ENCODE measurements at places on chromosomes 16 and 17.

GRCh38 chr17:65071861-65072260 is 15.3 kb upstream of the GNA13 start:
- no peak for DNase-seq

DNA sequence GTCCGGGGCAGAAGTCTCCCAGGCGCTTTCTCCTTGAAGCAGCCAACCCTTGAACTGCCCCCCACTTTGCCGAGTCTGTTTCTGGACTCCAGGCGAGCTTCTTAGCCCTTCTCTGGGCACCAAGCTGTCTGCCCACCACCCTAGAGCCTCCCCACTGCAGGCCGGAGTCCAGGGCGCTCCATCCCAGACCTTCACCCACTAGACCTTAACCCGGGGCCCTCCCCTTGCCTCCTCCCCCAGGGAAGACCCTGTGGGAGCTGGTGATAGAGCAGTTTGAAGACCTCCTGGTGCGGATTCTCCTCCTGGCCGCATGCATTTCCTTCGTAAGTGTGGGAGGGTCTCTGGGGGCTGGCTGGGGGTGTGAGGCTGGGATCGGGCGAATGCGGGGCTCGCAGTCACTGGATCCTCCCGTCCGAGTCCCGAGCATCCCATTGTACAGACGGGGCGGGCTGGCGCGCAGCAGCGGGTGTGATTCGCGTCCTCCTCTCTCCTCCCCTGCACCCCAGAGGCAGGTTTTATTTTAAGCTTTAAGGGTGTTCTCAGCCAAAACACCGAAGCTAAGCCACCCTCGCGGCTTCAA is 1.1 kb downstream of the ATP2A1 start:
- no peak for DNase-seq

DNA sequence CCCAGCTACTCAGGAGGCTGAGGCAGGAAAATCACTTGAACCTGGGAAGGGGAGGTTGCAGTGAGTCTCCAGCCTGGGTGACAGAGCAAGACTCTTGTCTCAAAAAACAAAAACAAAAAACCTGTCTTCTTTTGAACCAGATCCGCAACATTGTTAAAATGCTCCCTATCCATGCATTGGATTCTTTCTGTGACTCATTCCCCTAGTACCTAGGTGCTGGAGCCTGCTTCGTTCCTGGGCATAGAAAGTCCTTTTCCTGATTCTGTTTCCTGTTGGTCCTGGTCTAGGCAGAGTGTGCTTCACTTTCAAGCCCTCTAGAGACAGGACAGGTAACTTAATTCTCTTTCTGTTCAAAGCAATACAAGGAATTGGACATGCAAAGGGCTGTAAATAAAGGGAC is 5.2 kb downstream of the EPN2 start:
- DNase-seq: no peak

GRCh38 chr16:3045758-3046640 is at the start of gene MMP25:
Gene MMP25 (plus strand): TSS chr16:3046561. CDS start chr16:3046918, 357 bp downstream.
- DNase-seq: no peak

DNA sequence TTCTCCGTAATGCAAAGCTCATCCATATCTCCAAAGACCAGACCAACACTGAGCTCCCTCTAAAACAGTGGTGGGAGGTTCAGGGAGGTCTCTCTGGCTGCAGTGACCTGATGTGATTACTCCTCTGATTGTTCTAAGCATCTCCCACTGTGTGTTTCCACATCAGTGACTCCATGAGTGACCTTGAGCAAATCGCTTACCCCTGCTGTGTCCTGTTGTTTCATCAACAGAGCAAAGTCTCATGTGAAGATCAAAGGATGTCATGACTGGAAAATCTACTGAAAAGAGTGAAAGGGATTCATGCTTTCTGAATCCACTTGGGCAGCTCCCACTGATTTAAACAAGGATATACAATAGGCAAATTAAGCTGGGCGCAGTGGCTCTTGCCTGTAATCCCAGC is 352.9 kb downstream of the TMEM114 start:
- no peak for DNase-seq

GRCh38 chr17:61203671-61204131 is 195.9 kb upstream of the TBX2 start:
- DNase-seq: no peak

GRCh38 chr16:11546608-11547061 is 40.1 kb downstream of the LITAF start:
- peak; percentile 48 for DNase-seq

DNA sequence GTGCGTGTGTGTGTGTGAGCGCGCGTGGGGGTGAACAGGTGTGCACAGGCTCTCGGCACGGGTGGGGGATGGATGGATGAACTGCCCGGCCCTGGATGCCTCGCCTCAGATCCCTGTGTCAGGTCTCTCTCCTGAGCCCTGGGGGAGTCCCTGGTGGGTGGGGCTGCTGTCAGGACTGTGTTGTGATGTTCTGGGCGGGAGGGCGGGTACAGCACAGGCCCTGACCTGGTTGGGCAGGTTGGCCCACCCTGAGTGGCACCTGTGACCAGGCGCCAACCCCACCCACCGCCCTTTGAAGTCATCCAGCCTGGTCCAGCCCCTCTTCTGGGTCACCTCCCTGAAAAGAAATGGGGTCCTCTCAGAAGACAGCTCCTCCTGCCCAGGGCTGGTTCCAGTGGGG is 41.6 kb upstream of the TAC4 start:
- no peak for DNase-seq

- no peak for DNase-seq
Measured at GRCh38 chr16:17591655-17592405, 121.1 kb upstream of the XYLT1 start.

DNA sequence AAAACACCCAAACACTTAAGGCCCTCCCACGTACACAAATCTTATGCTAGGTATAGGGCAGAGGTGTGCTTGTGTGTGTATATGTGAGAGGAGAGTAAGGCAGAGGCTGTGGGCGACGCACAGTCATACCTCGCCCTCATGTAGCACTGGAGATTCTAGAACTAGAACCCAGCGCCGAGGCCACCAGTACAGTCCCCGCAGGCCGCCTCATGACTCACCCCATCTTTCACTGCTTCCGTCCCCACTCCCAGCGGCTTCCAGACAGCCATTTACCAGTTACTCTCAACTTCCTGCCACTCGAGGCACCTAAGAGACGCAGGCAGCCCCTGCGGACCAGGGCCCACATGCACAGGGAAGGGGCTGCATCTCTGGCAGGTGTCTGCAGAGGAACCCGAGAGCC is 23.2 kb upstream of the CYTH1 start:
- no peak for DNase-seq

DNA sequence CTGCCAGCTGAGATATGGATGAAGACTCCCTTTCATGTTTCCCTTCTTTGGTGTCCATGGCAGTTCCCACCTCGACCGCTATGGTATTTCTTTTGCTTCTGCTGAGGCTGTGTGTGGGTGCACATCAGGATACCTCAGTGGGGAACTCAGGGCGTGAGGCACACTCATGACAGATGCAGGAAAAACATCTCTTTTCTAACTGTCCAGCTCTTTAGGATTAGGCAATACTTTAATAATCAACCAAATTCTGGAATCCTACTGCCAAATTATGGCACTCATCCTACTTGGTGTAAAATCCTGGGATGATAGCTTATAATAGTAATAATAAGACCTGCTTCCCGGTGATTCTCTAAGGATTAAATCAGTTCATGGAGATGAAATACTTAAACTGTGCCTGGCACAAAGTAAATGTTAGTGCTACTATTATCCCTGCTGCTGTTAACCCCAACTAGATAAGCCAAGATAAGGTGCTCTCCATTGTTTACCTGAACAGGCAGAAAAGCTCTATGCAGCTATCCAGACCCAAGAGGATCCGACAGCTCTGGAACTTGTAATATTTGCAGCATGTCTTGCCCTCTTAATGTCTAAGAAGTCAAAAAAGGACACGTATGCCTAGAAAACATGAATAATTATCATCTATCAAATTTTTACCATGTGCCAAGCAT is 543.3 kb downstream of the WWOX start:
- no peak for DNase-seq

GRCh38 chr17:11885051-11885450 is 112.2 kb downstream of the ZNF18 start:
- no peak for DNase-seq

DNA sequence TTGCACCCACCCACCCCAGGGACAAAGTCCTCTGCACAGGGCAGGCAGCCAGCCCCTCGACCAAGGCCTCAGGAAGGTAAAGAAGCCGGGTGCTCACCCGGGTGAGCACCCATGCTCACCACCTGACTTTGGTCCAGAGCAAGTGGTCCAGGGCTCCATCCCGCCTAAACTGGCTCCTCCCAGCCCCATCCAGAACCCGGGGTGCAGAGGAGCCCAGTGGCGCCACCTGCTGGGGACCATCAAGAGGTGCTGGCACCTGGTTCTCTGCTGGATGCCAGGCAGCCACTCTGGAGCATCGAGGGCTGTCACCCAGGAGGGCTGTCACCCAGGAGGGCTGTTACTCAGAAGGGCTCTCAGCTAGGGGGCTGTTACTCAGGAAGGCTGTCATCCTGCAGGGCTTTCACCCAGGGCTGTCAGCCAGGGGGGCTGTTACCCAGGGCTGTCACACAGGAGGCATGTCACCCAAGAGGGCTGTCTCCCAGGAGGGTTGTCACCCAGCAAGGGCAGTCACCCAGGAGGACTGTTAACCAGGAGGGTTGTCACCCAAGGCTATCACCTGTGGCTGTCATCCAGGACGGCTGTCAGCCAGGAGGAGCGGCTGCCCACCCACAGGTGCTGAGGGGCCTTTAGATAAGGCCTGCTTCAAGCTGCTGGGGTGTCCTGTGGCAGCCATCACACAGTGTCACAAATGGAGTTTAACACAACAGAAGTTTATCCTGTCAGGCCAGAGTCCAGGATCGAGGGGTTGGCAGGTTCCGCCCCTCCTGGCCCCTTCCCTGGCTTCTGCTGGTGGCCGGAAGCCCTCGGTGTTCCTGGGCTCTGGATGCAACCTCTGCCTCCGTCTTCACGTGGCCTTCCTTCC is 98.5 kb downstream of the TNFRSF13B start:
- no peak for DNase-seq

DNA sequence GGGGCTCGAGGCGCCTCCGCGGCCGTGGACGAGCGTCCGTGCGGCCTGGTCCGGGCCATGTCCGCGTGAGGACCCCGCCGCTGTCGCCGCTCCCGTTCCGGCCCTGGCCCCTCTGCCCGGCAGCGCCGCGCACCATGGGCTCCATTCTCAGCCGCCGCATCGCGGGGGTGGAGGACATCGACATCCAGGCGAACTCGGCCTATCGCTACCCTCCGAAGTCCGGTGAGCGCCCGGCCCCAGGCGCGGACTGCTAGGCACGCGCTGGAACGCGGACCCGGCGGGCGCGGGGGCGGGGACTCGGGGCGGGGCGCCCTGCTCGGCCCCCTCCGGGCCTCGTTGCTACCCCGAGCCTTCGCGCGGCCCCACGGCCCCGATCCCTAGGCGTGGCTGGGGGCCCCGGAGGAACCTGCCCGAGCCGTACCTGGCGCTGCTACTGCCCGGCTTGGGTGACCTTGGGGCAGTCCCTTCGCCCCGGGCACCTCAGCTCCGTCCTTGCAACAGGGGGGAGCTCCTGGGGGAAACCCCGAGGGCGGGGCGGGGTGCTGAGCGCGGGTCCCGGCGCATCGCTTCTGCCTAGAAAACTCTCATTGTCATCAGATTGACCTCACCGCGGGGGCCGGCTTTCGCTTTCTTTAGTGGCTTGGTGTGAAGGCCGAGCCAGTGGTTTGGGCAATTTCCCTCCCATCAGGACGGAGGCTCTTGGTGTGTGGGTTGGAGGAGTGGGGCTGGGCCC is 367 bp downstream of the MGRN1 start:
- peak; percentile 60 for DNase-seq

DNA sequence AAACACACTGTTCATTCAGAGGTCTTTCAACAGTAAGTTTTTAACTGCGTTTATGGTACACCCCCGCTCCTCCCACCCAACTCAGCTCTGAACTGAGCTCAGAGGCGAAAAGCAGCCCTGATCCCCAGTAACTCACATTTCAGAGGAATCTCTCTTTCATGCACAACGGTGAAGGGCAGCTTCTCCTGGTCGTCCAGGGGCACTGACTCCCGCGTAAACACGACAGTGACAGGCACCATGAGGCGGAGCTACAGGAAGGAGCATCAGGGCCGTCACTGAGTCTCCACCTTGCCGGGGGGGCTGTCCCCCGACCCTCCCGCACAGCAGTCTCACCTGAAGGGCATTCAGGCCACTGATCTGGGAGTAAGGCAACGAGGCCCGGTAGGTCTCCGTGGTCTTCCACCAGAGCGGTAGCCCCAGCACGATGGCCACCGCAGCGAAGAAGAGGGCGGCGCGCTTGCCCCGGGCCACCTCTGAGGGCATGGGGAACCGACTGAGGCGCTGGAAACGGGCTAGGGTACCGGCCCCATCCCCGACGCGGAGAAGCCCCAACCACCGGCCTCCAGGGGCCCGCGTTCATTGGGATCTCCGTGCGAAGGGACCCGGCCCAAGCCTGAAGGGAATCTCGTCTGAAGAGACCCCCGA is 486 bp downstream of the PIGS start:
- no peak for DNase-seq

- no peak for DNase-seq
Measured at GRCh38 chr16:57852189-57852588, 49.9 kb upstream of the KIFC3 start.

DNA sequence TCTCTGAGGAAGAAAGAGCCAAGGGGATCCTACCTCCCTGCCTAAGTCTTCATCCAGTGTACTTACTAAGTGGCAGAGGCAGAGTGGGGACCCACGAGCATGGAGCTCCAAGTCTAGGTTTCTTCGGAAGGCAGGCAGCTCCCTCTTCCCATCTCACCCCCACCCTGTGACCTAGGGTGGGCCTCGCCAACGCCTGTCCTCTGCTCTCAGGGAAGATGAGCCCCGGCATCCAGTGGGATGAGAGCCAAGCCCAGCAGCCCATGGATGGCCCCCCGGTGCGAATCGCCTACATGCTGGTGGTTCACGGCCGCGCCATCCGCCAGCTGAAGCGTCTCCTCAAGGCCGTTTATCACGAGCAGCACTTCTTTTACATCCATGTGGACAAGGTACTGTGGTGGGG is 8.3 kb downstream of the XYLT2 start:
- no peak for DNase-seq

- no peak for DNase-seq
Measured at GRCh38 chr17:39666231-39666600, 1.1 kb downstream of the TCAP start.

Measured in amniotic epithelial cell (primary cell).